Aorta (tissue), 5 donors: ENCODE measurements at places on chromosomes 7 and 10. TPM values are rescaled to one million over a fixed set of nuclear protein-coding genes. Genes with fewer than 3 reads are reported as not detected.

The SLC13A4 gene
- not detected for polyA plus RNA-seq

The ABLIM1 gene
- 14.5 TPM for polyA plus RNA-seq

The SUFU gene
- 2.3 TPM for polyA plus RNA-seq

The ASB10 gene
- not detected for polyA plus RNA-seq

The SPDYE11 gene
- not detected for polyA plus RNA-seq

The EBF3 gene
- 0.15 TPM for polyA plus RNA-seq

The PARP12 gene
- polyA plus RNA-seq = 14.7 TPM
